A172 (cell line): ENCODE measurements at places on chromosomes 1 and 21. TPM values are rescaled to one million over a fixed set of nuclear protein-coding genes. Genes with fewer than 3 reads are reported as not detected.

- DNase-seq = no peak
These were observed 8.3 kb upstream of the RUNX1 start for GRCh38 chr21:35057428-35057827.

- DNase-seq = no peak
These were observed 44.6 kb upstream of the IFNLR1 start for GRCh38 chr1:24231701-24232100.

The SLC26A9 gene
- 0.05 TPM in 1 of 2 replicates, not detected in the other for total RNA-seq

DNA sequence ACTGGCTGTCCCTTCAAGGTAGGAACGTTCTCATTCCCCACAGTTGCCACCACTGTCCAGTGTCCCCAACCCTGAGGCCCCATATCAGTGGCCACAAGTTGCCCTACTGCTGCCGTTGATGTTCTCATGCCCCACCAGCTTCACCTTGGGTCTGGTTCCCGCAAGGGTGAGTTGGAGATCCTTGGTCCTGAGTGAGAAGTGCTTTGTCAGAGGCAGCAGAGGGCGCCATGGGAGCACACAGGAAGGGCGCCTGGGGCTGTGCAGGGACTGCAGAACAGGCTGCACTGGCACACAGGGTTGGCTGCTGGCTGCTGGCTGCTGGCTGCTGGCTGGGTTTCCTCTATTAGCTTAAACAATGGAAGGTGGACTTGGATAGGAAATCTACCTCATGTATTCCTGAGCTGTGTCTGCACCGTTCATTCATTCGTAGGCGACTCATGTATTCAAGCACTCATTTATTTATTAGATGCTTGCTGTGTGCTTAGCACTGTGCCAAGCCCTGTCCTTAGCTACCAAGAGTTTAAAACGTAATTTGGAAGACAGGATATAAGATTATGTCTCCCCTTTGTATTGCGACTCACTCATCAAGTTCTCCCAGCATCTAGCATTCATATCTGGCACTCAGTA, 2.1 kb upstream of the S100A9 start:
- peak; percentile 66 for DNase-seq

The SPRR2B gene
- total RNA-seq = not detected in 2 replicates

DNA sequence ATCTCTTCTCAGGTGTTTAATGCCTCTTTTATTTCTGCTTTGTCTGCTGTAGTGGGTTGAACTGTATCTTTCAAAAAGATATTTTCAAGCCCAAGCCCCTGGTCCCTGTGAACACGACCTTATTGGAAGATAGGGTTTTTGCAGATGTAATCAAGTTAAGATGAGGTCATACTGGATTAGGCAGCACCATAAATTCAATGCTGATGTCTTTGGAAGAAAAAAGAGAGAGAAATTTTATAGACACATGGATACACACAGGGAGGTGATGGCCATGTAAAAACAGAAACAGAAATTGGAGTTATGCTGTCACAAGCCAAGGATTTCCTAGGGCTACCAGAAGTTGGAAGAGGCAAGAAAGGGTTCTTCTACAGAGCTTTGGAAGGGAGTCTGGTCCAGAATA, 301.4 kb downstream of the KCTD3 start:
- DNase-seq = no peak

The SLC44A3 gene
- total RNA-seq = 0.10 TPM in 1 of 2 replicates, not detected in the other

- DNase-seq = no peak
These were observed 361.9 kb downstream of the HLX start for GRCh38 chr1:221241157-221241556.

DNA sequence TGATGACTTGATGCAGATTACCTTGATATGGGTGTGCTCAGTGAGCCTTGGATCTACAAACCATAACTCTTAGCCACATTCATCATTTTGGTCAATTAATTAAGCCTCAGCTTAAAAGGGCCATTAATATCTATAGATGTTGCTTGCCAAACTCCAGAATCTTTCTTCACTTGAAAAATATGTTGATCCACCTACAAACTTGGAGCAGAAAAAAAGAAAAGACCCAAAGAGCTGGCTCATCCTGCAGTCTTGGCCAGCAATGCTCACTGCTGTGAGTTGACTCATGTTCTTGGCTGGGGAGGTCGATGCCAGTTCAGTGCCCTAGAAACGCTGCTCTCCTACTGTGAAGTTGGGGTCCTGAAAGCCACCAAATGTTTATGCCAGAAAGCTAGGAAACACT, 75.4 kb downstream of the DPT start:
- peak; percentile 18 for DNase-seq

GRCh38 chr1:44826375-44827196, 16.5 kb downstream of the PTCH2 start:
- no peak for DNase-seq

The KIRREL1 gene
- 145 and 179 TPM in 2 replicates for total RNA-seq

DNA sequence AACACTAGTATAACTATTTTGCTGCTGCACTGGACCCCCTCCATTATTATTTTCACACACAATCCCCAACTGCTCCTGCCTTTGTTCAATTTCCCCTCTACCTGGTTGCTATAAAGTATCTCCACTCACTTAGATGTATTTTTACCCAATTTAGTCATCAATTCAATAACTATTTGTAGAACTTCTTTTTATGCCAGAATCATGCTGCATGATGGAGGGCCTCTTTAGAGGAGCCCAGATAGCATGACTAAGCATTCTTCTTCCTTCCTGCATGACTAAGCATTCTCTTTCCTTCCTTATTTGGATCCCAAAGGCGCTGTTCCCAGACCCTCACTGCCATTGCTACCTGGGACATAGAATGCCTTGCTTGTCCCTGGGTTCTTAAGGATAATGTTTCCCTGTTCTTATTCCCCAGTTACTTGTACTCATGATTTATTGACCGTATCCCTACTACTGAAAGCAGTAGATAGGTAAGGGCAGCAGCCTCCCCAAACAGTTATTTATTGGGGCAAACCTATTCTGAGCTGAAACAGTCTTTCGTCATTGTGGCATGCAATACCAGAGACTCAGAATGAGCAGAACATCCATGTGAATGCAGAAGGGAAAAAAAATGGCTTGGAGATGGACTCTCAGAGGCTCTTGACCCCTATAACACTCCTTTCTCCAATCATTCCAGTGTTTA, 89.3 kb upstream of the AKT3 start:
- peak; percentile 56 for DNase-seq

DNA sequence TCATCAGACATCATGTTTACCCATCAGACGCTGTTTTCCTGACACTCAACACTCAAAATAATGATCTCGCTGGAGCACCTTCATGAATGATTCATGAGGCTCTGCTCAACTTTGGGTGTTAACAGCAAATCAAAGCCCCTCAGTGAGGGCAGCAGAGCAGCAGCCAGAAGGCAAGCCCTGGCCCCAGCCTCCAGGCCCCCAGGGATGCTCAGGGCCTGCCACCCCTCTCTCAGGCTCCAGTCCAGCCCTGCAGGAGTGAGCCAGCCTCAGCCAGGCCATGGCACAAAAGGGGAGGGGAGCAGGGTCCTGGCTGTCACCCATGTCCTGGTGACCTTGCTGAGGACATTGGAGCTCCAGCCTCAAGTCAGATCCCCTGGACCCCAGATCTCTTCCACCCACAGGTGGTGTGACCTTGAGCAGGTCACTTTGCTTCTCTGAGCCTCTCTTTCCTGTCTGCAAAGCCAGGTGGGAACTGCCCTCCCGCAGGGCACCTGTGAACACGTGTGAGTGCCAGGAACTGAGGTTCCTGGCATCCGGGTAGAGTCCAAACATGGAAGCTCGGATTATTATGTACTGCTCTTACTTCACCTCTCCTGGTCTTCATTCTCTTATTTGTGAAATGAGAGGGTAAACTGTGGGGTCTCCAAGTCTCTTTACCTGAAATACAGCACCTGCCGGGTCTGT, 161.6 kb upstream of the VAMP3 start:
- no peak for DNase-seq

DNA sequence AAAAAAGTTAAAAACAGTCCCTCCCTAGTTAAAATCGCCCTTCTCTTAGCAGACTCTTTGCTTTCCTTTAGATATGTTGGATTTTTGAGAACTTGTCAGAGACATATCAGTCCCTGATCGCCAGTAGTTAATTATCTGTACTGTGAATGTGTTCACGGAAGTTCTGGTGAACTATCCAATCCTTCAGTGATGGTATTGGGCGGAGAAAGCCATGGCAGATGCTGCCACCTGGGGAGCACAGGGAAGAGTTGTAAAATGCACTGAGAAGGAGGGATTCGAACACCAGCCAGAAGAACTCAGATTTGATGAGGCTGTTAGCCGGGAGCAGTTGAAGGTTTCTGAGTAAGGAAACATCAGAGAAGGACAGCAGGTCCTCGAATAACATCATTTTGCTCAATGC, 17.5 kb upstream of the KIF14 start:
- no peak for DNase-seq

The SAMSN1 gene
- total RNA-seq = not detected in 2 replicates

The CLCN6 gene
- total RNA-seq = 1.3 and 4.1 TPM in 2 replicates

- no peak for DNase-seq
These were observed 101.5 kb downstream of the WDR4 start for GRCh38 chr21:42777757-42778344.

- DNase-seq = peak; percentile 76
These were observed 10.6 kb downstream of the URB1 start for GRCh38 chr21:32382108-32382644.

The CXADR gene
- 4.3 and 5.3 TPM in 2 replicates for total RNA-seq

- no peak for DNase-seq
These were observed 4.2 kb upstream of the NLRP3 start for GRCh38 chr1:247411621-247412327.

GRCh38 chr1:210232511-210233215, at the start of gene SERTAD4:
SERTAD4 (plus strand) TSS chr1:210232796; CDS start chr1:210237961, 5,165 bp downstream.
- DNase-seq = peak; percentile 44

- DNase-seq = no peak
These were observed 7.8 kb downstream of the HHIPL2 start for GRCh38 chr1:222539951-222540597.

The FCER1G gene
- not detected in 2 replicates for total RNA-seq

- no peak for DNase-seq
These were observed 46.8 kb upstream of the C1orf198 start for GRCh38 chr1:230915078-230915477.

The OR6K2 gene
- not detected in 2 replicates for total RNA-seq

- DNase-seq = no peak
These were observed 655.0 kb downstream of the RWDD3 start for GRCh38 chr1:95888941-95889390.

The RWDD3 gene
- 9.0 and 18.4 TPM in 2 replicates for total RNA-seq

GRCh38 chr1:221435504-221435904, 306.4 kb downstream of the DUSP10 start:
- DNase-seq = peak; percentile 69

GRCh38 chr1:223350361-223350908, 13.5 kb downstream of the SUSD4 start:
- DNase-seq = no peak

DNA sequence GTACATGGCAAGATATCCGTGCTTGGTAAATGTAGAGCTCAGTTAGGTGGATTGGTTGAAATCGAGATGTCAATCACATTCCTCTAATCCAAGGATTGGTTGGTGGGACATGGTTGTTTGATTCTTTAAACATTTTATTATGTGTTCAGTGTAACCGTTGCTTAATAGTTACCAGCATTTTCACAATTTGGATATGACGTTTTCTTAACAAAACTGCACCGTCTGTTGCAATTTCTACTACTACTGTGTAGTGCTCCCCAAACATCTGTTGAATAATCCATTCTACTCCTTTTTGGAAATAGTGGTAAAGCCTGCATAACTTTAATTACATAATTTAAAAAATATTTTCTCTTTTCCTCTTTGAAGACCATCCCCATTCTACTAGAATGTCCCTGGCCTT, 16.3 kb downstream of the OR2B11 start:
- DNase-seq = no peak

DNA sequence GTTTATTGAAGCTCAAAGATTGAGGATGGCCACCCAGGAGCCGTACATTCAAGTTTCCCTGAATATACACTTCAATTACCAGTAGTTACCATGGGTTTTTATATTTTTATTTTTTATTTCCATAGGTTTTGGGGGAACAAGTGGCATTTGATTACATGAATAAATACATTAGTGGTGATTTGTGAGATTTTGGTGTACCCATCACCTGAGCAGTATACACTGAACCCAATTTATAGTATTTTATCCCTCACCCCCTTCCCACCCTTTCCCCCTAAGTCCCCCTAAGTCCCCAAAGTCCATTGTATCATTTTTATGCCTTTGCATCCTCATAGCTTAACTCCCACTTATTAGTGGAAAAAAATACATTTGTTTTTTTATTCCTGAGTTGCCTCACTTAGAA, 791.4 kb downstream of the BRINP3 start:
- DNase-seq = no peak

GRCh38 chr1:162302306-162303003, 74.2 kb downstream of the SPATA46 start:
- DNase-seq = no peak

The EFCAB7 gene
- total RNA-seq = 10.0 and 10.1 TPM in 2 replicates

The PRXL2B gene
- total RNA-seq = 23.1 and 27.9 TPM in 2 replicates

- no peak for DNase-seq
These were observed 15.3 kb downstream of the ZBTB7B start for GRCh38 chr1:155017946-155018316.

- no peak for DNase-seq
These were observed 90.1 kb downstream of the PLXNA2 start for GRCh38 chr1:208154040-208154439.

The LY9 gene
- total RNA-seq = not detected in 2 replicates

- DNase-seq = no peak
These were observed 67.7 kb downstream of the NAV1 start for GRCh38 chr1:201606623-201607022.

DNA sequence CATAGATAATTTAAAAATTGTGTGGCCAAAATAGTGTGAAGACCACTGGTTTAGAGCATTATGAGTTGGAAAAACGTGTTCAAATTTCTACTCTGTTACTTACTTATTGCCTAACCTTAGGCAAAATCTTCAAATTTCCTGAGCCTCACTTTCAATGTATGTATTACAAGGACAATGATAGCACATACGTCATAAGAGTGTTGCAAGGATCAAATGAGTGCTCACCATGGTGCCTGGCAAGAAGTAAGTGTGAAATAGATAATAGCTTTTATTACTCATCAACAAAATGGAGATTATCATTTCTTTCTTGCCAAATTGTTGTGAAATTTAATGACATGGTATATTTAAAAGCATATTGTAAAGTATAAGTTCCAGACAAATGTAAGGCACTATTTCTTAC, 57.2 kb downstream of the FH start:
- DNase-seq = no peak

The CELA3A gene
- total RNA-seq = not detected in 2 replicates

GRCh38 chr1:205350124-205350523, 6.6 kb downstream of the KLHDC8A start:
- no peak for DNase-seq

DNA sequence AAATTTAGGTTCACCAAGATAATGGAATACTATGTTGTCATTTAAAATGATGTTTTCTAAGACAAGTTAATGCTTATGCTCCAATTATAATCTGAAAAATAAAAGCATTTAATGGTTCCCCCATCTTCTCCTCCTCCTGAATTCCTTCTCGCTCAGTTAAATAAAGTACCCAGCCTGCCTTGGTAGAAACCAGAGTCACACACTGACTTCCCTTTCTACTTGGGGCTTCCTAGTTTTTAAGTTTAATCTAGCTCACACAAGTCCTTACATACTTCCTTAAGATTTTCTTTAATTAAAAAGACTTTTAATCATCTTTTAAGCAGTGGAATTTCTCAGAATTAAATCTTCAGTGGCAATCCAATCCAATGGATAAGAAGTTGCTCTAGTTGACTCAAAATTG, 32.9 kb downstream of the CD58 start:
- DNase-seq = no peak

The SLC44A5 gene
- 3.4 and 3.7 TPM in 2 replicates for total RNA-seq

GRCh38 chr1:86914601-86914997, at the start of gene HS2ST1:
HS2ST1 (plus strand) TSS chr1:86914635.
- no peak for DNase-seq

GRCh38 chr1:209064850-209065706, 518.4 kb upstream of the CAMK1G start:
- no peak for DNase-seq
